ENCODE measurements at places on chromosomes 2 and 18.

DNA sequence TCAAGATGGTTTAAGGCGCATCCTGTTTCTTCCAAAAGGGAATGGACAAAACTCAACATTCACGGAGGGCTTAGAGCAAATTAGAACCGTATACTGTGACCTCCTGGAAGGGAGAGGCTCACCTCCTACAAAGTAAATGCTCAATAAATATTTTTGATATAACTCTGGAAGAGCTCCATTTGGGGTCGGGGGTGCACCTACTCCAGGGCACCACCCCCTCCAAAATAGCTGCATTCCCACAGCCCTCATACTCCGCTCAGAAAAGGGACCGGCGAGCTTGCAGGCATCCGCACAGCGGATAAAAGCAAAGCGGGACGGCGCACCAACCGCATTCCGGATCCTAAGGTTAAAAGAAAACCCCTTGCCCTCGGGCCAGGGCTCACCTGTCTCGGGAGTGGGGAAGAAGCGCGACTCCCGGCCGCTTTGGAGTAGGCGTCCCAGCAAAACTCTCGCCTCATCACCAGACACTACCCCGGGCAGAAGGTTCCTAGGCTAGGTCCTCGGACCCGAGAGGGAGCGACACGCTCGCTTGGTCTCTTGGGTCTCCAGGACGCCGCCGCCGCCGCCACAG lies 378 bp downstream of the WDPCP start:
- no peak for DNase-seq

- no peak for DNase-seq
Measured at GRCh38 chr2:73907840-73908452, 15.1 kb downstream of the ACTG2 start.

DNA sequence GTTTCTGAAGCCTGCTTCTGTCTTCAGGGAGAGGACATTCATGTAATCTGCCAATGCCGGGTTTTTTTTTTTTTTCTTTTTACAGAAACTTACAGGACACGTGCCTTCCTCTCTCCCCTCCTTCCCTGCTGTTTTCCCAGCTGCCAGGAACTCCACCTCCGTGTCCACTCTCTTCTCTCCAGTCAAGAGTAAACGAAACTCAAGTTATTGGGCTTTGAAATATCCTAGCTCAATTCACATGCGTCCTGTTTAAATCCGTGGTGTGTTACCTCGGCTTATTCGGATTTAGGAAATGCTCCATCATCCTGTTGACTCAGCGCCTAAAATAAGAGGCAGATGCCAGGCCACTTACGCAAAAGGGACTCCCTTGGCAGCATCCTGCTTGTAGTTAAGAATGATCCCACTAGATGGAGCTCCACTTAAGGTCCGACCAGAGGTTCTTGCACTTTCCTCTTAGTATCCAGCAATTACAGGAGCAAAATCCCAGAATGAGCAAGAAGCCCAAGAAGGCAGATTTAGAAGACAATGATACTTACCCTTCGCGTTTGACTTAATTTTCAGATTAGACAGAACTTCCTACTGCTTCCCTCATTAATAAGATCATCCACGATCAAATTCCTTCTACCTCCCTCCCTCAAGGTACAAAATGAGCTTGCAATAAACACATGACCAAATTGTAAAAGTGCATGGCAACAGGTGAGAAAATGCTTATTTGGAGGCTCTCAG lies 97.2 kb upstream of the ZCCHC2 start:
- peak; percentile 89 for DNase-seq

DNA sequence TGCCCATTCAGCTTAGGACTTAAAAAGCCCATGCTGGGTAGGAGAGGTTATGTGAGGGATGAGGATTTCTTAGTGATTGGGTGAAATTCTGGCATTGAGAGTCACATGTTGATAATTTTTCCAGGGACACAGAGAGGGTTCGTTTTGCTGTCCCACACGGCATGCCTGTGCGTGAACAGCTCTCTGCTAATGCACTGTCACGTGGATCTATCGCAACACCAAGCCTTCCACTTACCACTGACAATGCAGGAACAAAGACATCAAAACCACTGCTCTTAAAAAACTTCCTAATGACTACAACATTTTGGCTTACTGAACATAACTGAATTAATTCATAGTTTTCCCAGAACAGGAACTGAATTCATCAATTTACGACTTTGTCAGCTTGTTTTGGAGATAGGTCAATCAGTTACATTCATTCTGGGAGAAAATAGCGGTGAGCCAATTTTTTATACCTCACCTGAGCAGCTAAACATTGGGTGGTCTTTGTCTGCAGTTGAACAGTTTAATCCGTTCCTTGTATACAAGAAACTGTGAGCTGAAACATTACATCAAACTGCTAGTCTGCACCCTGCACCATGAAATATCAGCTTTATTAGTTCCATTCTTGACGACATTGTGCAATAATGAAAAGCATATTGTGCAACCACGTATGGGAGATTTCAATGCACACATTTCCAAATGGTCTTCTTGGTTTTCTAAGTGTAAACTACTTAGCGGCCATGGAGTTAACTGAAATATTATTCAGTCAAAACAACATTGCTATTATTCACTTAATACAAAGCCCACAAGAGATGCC lies 127.1 kb downstream of the LPIN1 start:
- peak; percentile 11 for DNase-seq

GRCh38 chr2:184394642-184395041 lies 203.7 kb upstream of the ZNF804A start:
- DNase-seq: no peak

DNA sequence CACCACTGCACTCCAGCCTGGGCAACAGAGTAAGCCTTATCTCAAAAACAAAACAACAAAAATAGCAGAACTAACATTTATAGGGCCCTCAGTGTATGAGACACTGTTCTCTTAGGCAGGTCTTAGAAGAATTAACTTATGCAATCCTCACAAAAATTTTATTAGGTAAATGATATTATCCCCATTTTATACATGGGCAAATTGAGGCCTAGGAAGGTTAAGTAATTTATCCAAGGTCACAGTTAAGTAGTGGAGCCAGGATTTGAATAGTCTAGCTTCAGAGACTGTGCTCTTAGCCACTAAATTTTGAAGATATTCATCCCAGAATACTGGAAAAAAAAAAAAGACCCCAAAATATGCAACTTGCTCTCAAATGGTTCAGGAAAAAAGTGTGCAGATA lies 16.4 kb upstream of the LCT start:
- no peak for DNase-seq

DNA sequence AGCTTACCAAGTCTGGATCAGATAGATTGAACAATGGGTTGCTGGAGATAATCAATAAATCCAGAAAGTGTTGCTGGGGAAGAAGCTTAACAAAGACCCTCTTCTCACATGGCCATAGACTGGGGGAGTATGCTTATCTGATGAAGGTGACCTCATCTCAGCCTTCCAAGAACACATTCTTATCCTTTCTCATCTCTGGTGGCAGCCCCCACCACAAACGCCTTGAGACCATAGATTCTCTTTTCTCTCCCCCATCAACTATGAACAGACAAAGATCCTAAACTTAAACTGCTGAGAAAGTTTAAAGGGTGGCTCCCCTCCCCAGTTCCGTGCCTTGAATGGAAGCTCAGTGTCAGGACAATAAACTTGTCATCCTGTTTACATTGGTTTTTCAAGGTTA lies 428.7 kb upstream of the TRIB2 start:
- no peak for DNase-seq

GRCh38 chr2:85986121-85986520 lies 97.3 kb upstream of the ST3GAL5 start:
- no peak for DNase-seq

GRCh38 chr2:164028814-164029534 lies 293.2 kb upstream of the FIGN start:
- DNase-seq: no peak

- DNase-seq: no peak
Measured at GRCh38 chr2:164456619-164457018, 164.7 kb downstream of the GRB14 start.

- peak; percentile 50 for DNase-seq
Measured at GRCh38 chr2:45274250-45274926, 265.1 kb upstream of the SIX2 start.

GRCh38 chr2:127020536-127020935 lies 86.4 kb downstream of the BIN1 start:
- DNase-seq: no peak

- no peak for DNase-seq
Measured at GRCh38 chr2:118539290-118539689, 308.2 kb downstream of the EN1 start.

- no peak for DNase-seq
Measured at GRCh38 chr2:51031021-51031780, 731 bp downstream of the NRXN1 start.

GRCh38 chr2:155665704-155666103 lies 666.8 kb downstream of the NR4A2 start:
- no peak for DNase-seq

DNA sequence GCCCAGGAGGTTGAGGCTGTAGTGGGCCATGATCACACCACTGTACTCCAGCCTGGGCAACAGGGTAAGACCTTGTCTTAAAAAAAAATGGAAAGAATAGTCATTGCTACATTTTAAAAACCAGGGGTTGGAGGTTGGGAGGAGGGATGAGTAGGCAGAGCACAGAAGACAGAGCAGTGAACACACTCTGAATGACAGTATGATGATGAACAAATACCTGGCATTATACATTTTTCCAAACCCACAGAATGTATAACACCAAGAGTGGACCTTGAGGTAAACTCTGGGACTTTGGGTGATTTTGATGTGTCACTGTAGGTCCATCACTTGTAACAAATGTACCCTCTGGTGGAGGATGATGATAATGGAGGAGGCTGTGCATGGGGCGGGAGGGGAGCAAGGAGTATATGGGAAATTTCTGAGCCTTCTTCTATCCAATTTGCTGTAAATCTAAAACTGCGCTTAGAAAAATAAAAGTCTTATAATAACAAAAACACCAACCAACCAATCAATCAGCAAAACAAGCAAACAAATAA lies 111.4 kb upstream of the PGAP1 start:
- DNase-seq: no peak

DNA sequence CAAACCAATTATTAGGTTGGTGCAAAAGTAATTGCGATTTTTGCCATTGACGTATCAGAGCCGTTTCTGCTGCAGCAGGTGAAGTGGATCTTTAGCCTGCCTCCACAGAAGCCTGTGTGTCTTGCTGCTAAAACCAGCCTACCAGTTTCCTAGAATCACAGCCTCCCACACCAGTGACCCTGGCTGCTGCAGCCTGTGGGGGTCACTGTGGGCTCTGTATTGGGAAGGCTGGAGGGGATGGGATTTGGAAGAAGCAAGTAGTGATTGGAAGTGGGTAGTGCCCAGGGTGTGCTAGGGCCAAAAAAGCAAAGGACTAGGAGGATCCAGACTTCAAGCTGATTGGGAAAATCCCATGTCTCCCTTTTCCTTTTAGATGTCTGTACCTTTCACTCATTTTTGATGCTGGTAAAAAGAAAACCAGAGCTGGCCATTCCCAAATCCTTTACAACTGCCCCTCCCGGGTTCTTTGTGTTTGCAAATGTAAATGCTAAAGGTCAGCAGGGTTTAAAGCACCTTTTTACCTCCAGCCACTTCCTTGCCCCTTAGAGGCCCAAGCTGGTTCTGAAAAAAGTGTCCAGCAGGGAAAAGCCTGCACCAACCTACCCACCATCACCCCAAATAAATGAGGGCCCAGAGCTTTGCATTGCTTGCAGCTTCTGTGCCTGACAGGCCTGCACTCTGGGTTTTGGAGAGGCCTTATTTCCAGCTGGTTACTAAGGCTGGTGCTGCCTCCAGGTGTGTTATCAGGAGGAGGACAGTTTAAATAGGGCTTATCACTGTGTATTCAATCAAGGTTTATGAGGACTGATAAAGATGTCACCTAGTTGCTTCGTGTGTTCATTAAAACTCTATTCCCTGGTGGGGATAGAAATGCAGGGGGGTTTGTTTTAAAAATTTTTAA lies 172.0 kb downstream of the MIB1 start:
- no peak for DNase-seq

DNA sequence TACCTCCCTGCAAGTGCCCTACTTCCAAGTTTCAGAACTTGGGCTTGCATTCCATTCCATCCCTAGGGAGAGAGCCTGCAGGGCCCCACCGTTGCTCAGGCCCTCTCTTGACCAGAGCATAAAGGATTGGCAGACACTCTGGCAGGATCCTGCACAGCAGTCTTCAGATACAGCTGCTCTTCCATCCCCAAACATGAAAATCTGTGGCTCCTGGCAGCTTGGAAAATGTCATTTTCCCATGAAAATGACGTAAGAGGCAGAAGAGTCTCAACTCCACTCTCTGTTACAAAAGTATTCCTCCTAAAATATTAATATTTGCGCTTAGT lies 162.6 kb downstream of the GFPT1 start:
- peak; percentile 58 for DNase-seq

DNA sequence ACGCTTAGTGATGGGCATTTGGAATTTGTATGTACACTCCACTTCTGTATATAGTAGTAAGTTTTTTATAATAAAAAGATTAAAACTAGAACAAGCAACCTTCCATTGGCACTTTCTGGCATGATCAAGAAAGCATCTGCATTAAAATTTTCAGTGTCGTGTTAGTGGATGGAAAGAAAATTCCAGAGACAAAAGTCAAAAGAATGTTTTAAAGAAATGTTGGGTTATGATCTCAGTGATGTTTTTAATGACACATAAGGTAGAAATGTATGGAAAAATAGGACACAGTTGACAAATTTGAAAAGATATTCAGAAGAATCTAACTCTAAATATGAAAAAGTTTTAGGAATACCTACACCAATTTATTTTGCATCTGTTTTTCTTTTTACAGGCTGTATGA lies 126.1 kb upstream of the FAM117B start:
- DNase-seq: no peak

GRCh38 chr2:80548469-80548868 lies 243.9 kb upstream of the LRRTM1 start:
- DNase-seq: no peak

DNA sequence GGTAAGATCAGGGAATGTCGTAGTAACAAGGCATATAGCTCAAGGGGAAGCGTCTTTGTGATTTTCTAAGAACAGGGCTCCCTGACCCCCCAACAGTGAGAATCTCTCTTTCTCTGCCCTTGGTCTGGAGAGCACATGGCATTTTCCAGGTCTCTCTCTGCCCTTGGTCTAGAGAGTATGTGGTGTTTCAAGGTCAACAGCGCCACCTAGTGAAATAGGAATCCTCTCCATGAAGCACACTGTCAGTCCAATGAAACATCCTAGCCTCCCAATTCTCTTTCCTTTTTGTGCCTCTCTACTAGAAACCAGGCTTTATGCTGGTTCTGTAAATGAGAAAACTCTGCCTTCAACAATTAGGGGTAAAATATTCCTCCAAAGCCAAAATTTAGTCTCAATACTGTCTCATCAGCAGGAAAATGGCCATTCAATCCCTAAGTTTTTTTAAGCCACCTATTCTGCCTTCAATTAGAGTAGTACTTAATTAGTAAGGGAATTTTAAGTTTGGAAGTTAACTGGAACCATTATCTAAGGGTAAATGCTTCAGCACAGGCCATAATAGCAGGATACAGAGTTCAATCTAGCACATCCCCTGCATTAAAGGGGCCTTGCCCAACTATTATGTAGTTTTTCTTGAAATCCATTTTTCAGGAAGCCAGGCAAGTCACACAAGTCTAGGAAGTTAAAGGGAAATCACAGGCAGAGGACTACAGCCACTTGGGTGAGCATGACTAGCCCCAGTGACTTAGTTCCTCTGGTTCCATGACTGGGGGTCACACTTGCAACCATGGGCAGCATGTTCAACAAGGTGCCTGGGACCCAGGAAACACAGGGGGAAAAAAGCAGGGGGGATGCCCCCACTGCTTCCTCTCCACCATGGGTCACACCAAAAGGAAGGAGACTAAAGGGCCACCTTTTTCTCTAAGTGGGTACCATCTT lies 12.4 kb downstream of the DYM start:
- DNase-seq: no peak

- DNase-seq: no peak
Measured at GRCh38 chr18:57275111-57275510, 77.2 kb upstream of the ST8SIA3 start.

- no peak for DNase-seq
Measured at GRCh38 chr2:182186132-182186735, 200.6 kb downstream of the PPP1R1C start.
